ENCODE measurements at places on chromosomes 16 and 17.

GRCh38 chr17:61584866-61585265 lies 6.2 kb downstream of the NACA2 start:
- no peak for DNase-seq

DNA sequence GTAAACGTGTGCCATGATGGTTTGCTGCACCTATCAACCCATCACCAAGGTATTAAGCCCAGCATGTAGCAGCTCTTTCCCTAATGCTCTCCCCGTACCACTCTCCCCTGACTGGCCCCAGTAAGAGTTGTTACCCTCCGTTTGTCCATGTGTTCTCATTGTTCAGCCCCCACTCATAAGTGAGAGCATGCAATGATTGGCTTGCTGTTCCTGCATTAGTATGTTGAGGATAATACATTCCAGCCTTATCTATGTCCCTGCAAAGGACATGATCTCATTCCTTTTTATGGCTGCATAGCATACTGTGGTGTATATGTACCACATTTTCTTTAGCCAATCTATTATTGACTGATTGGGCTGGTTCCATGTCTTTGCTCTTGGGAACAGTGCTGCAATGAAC lies 1294.9 kb upstream of the CDH8 start:
- DNase-seq: no peak

DNA sequence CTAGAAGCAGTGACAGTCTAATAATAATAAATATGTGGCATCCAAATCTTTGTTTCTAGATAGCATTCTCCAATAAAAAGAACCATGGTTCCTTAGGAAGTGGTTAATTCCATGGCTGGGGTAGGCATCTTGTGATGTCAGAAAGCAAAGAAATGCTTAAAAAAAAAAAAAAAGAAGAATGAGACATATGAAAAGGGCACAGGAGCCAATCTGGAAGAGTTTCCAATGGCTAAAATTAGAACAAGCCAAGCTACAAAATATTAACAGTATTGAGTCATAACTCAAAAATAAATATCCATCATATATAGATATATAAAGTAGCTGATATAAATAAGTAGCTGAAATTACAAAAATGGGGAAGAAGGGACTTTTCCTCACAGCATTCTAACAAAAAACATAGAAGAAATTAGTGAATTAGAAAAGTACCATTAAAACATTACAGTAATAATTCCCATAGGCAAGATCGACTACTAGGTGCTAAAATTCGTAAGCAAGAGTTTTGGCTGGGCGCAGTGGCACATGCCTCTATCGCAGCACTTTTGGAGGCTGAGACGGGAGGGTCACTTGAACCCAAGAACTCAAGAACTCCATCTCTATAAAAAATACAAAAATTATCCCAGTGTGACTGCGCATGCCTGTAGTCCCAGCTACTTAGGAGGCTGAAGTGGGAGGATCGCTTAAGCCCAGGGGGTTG lies 111.3 kb downstream of the TRIM37 start:
- no peak for DNase-seq

DNA sequence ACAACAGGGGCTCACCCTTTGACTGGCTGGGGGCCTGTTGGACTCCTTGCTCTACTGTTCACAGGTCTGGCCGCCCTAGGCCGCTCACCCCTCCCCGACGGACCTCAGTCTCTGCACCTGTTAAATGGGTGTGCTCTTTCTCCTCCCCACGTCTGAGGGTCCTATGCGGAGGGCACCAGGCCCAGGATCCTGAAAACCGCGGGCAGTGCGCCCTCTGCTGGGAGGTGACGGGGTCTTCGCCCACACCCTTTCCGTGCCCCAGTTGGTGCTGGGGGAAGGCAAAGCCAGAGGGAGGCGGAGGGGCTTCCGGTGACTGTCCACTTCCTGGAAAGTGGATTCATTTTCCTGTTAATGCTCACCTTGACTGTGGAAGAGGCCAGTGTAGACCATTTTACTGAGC lies 1010.9 kb downstream of the KCNJ18 start:
- no peak for DNase-seq

DNA sequence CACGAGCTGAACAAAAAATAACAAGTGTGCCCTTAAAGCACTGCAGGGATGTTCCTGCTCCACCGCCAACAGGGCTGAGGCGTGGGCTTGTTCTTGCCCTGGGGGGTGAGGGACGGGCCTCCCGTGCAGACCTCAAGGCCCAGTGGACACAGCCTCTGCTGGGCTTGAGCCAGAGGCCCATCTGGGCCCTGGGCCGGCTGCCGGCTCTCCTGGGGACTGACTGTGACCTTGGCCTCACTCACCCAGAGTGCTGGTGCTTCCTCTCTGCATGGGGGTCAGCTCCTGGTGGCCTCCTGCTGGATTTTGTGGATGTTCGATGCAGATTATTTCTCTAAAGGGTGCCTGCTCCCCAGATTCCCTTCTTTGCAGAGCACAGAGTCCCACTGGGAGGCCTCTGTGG lies 54.2 kb upstream of the CDR2 start:
- DNase-seq: no peak

GRCh38 chr16:87918866-87919680 lies 17.3 kb downstream of the CA5A start:
- DNase-seq: no peak

DNA sequence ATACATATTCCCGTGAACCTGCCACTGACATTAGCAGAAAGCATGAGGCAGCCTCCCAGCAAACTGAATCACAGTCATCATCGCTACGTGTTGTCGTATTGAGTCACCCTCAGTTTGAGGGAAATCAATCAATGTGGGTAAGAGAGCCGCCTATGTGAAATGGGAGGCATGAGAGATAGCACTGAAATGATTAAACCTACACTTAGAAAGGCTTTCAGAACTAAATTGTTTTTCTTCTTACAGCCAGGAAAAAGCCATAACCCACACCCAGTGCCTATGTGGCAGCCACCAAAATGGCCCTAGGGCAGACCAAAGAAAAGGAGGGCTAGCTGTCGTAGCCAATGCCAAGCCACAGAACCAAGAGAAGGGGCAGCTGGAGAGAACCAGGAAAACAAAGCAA lies 90.5 kb downstream of the ADAMTS18 start:
- DNase-seq: no peak

DNA sequence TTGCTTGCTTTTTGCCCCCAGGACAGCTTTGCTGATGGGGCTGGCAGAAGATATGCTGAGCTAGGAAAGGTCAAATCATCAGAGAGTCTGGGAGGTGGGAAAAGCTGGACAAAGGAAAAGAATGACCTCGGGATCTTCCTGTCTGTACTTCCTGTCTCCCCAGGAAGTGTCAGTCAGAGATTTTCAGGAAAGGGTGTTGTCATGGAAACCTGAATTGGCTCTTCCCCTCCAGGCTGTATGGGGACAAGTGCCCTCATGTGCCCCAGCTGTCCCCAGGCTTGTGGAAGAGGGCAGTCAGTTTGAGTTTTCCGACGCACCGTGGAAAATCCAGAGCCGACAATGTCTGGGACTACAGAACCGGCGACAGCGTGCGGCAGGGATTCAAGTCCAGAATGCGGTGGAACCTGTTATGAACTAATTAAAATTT lies 122.7 kb upstream of the ZFHX3 start:
- no peak for DNase-seq

DNA sequence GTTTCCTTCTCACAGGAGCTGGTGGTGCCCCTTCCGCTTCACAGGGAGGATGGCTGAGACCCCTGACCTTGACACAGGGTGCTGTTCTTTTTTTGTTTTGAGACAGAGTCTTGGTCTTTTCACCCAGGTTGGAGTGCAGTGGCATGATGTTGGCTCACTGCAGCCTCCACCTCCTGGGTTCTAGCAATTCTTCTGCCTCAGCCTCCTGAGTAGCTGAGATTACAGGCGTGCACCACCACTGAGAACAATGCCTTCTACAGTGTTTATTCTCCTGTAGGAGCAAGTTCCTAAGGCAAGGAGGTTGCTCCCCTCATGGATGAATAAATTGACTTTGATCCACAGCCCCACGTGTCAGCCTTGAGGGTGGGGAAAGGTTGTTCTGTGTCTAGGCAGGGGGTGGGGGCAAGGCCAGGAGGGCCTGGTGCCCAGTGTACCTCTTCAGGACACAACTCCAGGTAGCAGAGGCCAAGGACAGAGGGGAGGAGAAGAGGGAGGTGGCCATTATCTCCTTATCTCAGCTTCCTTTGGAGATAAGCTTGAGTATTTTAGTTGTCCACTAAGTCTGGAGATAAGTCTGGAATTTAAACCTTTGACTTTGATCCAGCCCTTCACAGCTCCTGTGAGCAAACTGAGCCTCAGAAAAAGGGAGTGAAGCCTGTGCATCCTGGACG lies 159.4 kb downstream of the SEC14L1 start:
- no peak for DNase-seq

GRCh38 chr17:1743088-1743439 lies 393 bp downstream of the SERPINF2 start:
- no peak for DNase-seq

DNA sequence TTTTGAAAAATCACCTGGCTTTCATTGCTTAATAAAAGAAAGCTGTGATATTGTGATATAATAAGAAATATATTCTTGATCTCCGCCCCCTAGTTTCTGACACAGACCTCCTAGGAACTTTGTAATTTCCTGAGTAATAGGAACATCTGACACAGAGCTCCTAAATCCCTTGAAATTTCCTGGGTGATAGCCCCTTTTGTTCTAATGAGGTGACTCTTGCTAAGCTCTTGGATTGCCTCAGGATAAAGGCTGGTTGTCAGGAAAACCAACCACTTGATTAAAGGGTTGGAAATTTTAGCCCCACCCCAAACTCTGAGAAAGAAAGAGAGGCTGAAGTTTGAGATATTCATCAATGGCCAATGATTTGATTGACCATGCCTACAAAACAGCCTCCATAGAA lies 326.4 kb upstream of the KIF2B start:
- DNase-seq: no peak

DNA sequence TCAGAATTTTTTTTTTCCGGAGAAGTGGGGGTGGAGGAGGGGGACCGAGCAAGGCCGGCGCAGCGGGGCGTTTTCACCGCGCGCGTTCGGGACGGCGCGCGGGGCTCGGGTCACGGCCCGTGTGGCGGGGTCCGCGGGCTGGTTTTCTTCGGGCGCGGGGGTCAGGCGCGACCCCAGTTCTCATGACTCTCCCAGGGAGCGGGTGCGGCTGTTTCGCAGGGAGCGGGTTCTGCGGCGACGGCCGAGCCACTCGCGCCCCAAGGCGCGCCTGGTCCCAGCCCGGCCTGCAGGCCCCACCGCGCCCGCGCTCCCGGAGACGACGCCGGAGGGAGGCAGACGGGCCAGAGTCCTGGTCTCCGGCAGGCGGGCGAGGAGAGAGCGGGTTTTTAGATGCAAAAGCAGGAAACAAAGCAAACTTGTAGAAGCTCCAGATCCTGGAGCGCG lies 1.0 kb downstream of the BAHCC1 start:
- DNase-seq: no peak

DNA sequence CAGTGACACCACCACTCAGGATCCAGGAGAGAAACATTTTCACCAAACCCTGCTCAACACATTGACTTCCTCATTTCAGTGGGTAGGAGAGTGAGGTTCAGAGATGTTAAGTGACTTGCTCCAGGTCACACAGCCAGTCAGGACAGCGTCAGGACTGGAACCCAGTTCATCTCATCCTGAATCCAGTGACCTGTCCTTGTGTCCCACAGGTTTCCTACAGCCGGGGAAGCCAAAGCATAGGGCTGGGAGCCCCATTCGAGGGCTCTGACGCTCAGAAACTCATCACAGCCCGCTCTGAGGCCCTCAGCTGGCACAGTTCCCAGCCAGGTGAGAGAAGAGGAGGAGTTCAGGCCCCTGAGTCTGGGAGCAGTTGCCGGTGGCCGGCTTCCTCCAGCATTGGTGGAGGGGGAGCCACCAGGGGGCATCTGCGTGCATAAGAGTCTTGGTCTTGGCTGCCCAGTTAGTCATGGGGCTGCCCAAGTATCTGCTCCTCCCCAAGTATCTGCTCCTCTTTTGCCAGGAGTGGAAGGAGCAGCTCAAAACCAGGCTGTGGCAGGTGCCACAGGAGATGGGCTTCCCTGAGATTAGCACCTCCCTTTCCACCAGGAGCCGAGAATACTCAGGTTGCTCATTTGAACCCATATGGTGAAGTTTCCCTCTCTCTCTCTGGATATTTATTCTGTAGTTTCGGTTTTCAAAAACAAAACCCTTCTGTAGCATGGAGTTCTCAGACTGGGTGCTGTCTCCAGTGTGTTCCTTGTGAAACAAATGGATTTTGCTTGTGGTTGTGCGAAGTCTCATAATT lies 56.0 kb downstream of the TNFRSF13B start:
- no peak for DNase-seq

Measured in stimulated activated CD4-positive, alpha-beta T cell treated with anti-CD3 and anti-CD28 coated beads, Interleukin-1b, Interleukin-23, amount 100 ng/mL, for 1 hour (primary cell).